Placental pericyte (primary cell): ENCODE measurements at places on chromosomes 3 and 15. TPM values are rescaled to one million over a fixed set of nuclear protein-coding genes. Genes with fewer than 3 reads are reported as not detected.

GUCA1C gene
- total RNA-seq = not detected in 2 replicates

GPR149 gene
- total RNA-seq = not detected in 2 replicates

DUOX2 gene
- not detected in 2 replicates for total RNA-seq

REC114 gene
- not detected in 2 replicates for total RNA-seq

CHST13 gene
- total RNA-seq = not detected in 2 replicates

TM4SF18 gene
- 1.3 TPM in 1 of 2 replicates, not detected in the other for total RNA-seq

CPEB1 gene
- 3.3 and 5.9 TPM in 2 replicates for total RNA-seq

GP9 gene
- total RNA-seq = not detected in 2 replicates

SLC12A1 gene
- not detected in 2 replicates for total RNA-seq

GOLGA8S gene
- total RNA-seq = not detected in 2 replicates

MST1R gene
- total RNA-seq = 0.43 and 1.3 TPM in 2 replicates

HRG gene
- not detected in 2 replicates for total RNA-seq

PIGZ gene
- 1.0 and 2.0 TPM in 2 replicates for total RNA-seq

RAD51 gene
- total RNA-seq = 2.0 and 10.7 TPM in 2 replicates

STARD9 gene
- 4.8 and 10.6 TPM in 2 replicates for total RNA-seq
